ENCODE measurements at places on chromosomes 1 and 21.

DNA sequence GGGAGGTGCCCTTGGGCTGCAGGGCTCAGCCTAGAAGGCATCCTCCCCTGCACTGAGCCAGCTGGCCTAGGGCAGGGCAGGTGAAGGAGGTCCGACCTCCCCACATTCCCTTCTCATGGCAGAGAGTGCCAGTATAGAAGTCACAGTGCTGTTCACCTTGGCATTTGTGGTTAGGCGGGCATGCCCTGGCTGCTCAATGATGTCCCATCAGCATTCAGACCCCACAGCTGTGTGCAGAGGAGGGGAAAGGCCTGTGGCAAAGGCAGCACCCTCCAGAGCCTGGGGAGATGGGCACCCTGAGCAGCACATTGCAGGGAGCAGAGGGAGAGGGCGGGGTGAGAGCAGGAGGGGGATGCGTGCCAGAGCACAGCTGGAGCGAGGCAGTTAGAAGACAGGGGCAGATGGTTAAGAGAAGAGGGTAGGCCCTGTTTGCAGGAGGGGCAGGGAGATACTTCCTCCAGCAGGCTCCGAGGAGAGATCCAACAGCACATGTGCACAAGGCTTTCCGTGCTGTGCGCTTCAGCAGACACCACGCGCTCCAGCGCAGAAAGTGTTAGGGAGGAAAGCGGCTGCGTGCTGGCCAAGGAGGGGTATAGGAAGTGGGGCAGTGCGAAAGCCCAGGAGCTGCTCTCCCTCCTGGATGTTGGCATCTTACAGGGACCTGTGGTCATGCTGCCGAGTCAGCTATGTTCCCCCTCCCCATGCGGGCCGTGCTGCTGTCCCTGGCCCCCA lies 43.7 kb upstream of the COL6A1 start:
- DNase-seq, result no peak

DNA sequence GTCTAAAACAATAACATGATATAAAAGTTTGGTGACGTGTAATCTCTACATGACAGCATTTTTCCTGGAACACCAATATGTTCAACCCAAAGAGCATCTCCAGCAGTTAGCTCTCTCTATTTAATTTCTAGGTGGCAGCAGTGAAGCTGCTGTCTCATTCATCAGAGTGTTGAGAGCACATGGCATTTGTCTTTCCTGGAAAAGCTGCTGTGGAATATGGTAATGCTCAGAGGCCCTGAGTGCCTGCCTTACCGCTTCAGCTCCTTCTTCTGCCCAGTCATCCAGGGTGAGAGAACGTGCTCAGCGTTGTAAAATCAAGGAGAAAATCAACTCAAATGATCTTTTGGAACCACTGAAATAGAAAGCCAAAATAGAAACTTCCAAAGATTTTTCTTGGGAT lies 640.7 kb downstream of the ADGRL2 start:
- no peak for DNase-seq

DNA sequence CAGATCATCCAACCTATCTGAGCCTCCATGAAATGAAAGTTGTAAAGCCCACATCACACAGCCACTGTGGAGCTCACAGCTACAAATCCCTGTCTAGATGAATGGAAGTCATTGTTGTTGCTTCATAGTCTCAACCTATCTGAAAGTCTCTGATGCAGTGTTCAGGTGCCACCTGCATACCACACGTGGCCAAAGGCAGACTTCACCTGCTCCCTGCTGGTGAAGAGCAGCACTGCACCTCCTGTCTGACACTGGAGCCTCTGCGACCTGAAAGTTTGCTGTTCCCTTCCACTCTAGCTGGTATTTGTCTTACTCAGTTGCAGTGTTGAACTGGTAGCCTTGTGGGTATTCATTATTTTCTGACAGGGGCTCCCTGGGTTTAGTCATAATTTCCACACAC lies 18.4 kb downstream of the LORICRIN start:
- DNase-seq, result no peak

DNA sequence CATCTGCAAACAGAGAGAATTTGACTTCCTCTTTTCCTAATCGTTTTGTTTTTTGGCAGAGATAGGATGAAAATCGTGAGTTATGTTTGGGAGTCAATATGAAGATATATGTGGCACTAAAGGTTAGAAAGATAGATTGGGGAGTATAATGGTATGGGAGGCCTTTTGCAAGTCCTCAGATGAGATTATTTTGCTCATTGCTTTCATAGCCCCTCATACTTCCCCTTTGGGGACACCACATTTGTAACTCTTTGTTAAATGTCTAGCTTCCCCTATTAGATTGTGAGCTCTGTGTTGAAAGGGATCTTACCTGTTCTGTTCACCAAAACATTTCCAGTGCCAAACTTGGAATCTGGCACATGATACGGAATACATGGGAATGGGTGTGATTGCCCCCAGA lies 30.2 kb downstream of the RAVER2 start:
- no peak for DNase-seq

DNA sequence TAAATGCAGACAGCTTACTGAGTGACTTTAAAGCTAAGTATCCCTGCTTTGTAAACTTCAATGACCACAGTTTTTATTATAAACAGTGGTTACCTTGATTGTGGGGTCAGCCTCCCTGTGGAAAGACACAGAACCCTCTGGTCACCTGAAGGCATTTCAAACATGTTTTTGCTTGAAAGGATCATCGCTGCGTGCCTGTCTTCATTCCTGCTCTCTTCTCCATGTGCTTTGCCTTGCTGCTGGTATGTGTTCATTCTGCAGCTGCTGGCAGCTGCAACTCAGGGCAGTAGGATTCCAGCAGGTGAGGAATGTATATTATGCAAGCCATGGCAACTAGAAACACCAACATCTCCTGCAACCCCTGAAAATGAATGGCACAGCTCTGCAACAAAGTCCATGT lies 81.0 kb upstream of the VAV3 start:
- no peak for DNase-seq

- DNase-seq, result no peak
Measured at GRCh38 chr1:101943237-101943636, 53.5 kb downstream of the OLFM3 start.

- no peak for DNase-seq
Measured at GRCh38 chr1:168441745-168442144, 102.1 kb downstream of the XCL2 start.

DNA sequence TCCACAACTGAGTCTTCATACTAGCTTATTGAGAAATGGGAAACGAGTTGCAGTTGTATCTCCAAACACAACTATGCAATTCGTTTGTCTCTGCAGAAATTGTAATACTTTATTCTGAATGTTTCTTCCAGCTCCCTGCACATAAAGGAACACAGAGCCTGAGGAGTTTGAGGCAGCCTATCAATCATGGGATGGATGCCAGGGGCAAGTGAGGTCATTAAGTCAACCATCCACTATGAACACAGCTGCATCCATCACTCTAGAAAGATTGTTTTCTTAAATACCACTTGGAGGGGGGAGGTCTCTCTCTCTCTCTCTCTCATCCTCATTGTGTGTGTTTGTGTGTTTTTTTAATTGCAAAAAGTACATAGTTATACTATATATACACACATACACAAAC lies 2.9 kb upstream of the PSMB2 start:
- no peak for DNase-seq

DNA sequence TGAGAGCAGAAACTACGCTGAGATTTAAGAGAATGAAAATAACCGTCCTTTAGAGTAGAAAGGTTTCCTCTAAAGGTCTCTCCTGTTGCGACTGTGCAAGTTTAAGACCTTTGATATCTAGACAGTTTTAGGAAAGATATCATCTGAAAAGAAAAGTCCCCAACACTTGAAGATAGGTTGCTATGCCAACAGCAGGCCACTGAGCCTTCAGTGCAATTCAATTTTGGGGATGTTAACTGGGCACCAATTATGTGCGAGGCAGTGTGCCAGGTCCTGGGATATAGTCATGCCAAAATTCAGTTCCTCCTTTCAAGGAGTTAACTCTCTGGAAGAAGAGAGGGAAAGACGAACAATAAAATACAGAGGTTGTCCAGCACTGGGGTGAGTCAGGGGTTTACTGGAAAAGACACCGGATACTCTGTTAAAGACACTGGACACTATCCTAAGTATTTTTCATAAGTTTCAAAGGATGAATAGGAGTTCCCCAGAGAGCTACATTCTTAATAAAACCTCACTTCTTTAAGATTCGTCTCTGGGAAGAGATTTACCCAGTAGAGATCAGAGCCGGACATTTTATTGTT lies 25.5 kb upstream of the ZNF281 start:
- no peak for DNase-seq

GRCh38 chr1:8560035-8560434 lies 242.1 kb downstream of the SLC45A1 start:
- DNase-seq, result no peak

DNA sequence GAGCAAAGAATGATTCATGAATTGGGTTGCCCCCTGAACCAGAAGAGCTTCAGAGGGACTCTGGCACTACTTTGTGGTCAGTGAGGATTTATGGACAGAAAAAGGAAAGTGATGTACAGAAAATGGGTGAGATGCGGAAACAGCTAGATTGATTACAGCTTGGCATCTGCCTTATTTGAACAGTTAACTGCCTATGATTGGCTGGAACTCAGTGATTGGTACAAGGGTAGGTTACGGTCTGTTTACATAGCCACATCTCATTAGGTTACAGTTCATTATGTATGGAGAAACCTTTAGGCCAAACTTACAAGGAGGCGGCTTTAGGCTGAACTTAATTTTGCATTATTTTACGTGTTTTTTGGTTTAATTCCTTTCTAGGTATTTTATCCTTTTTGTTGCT lies 29.0 kb upstream of the RHOU start:
- DNase-seq, result no peak

- no peak for DNase-seq
Measured at GRCh38 chr1:25110036-25110435, 122.3 kb downstream of the SYF2 start.

DNA sequence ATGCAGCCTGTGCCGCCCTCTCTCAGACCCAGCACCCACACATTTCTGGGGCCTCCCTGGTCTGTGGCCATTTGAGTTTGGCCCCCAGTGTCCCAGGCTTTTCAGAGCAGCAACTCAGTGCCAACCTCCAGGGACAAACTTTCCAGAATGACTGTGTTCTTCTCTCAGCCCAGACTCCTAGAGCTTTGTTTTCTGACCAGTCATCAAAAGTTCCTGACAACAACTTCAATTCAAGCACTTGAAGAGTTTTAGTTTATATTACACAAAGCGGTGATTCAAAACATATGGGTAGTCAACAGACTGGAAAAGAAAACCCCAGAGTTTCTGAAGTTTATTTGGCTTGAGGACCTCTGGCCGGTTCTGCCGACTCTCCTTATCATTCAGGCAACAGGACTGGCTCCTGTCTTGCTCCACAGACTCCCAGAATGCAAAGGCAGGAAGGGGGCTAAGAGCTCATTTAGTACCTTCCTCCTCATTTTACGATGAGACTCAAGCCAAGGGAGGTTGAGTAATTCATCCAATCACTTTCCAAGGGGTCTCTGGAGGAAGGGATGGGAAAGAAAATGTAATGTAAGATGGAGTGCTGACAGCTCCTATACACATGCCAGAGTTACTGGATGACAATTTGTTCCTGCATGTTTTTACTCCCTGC lies 27.0 kb upstream of the TIAM1 start:
- no peak for DNase-seq

DNA sequence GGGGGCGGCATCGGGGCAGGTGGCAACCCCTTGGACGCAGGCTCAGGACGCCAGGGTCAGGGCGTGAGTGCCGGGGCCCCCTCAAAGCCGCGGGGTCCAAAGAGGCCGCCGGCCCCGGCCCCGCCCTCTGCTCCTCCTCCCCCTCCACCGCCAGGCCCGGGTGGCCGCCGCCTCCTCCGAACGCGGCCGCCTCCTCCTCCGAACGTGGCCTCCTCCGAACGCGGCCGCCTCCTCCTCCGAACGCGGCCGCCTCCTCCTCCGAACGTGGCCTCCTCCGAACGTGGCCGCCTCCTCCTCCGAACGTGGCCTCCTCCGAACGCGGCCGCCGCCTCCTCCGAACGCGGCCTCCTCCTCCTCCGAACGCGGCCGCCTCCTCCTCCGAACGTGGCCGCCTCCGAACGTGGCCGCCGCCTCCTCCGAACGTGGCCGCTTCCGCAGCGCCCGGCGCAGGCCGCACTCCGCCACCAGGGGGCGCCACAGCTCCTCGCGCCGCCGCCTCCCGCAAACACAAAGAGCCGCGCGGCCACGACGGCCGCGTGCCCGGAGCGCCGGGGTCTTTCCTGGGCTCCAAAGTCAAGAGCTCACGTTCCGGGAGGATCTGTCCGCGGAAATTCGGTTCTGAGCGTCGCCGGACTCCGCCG lies 19.3 kb upstream of the SAMD11 start:
- DNase-seq, result peak; percentile 81

- no peak for DNase-seq
Measured at GRCh38 chr1:77927414-77927813, 39.0 kb downstream of the NEXN start.

- no peak for DNase-seq
Measured at GRCh38 chr1:22117851-22118250, 25.0 kb downstream of the WNT4 start.

DNA sequence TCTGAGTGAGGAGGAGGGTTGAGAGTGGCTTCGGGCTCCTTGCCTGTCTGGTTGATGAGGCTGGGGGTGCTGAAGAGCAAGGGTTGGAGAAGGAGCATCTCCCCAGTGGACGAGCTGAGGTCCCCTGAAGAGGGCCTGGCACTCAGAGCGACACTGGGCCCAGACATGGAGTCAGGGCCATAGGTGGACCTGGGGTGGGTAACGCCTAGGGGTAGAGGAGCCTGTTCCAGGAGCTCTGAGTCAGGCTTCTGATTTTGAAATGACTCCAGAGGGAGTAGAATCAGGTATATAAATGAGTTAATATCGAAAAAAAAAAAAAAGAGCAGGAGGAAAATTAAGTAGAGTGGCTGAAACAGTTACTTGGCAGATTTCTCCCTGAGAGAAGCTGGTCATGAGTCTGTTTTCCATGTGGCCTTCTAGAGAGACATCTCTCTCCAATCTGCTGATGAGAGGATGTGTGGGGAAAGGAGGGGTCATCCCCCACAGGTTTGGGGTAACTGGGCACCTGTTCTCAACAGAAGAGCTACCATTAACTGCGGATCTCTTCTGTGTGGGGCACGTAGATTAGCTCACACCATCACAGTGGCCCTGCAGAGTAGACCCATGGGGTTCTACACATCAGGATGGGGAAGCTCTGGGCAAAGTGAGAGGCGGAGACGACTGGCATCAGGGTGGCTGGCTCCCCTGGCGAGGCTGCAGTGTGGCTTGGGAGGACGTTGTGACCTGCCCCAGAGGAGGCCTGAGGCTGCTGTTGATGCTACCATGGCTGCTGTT lies 115.5 kb downstream of the DHRS3 start:
- DNase-seq, result no peak

GRCh38 chr21:19031953-19032352 lies 628.4 kb upstream of the TMPRSS15 start:
- no peak for DNase-seq

- DNase-seq, result no peak
Measured at GRCh38 chr1:244054247-244054923, 3.3 kb downstream of the ZBTB18 start.

Data from stimulated activated CD8-positive, alpha-beta memory T cell treated with anti-CD3 and anti-CD28 coated beads, Interleukin-12 subunit alpha, Interleukin-12 subunit beta, amount 100 ng/mL, for 4 hours (primary cell).